ENCODE measurements at places on chromosomes 12 and 14. TPM values are rescaled to one million over a fixed set of nuclear protein-coding genes. Genes with fewer than 3 reads are reported as not detected.

Gene CYP46A1
- 0.19 TPM for total RNA-seq

Gene SLCO1B1
- total RNA-seq = not detected

Gene SLC17A8
- total RNA-seq = not detected

Gene TEX22
- 2.4 TPM for total RNA-seq

Gene CALM1
- 530 TPM for total RNA-seq

Gene IL22
- 1.3 TPM for total RNA-seq

Gene RNASE1
- not detected for total RNA-seq

Gene SYT1
- not detected for total RNA-seq

Gene MIP
- not detected for total RNA-seq

Gene SRRM4
- not detected for total RNA-seq

Gene STXBP6
- total RNA-seq = 0.34 TPM

Gene FOS
- 4.3 TPM for total RNA-seq

Gene KCNA1
- total RNA-seq = not detected

Gene PDE3A
- not detected for total RNA-seq

Gene RASSF3
- total RNA-seq = 47.8 TPM

Gene KRT3
- total RNA-seq = not detected

Gene CCDC38
- total RNA-seq = 0.31 TPM

Gene ZNF664
- total RNA-seq = 74.6 TPM

Gene NABP2
- 103 TPM for total RNA-seq

Gene LBHD2
- not detected for total RNA-seq

Gene AQP6
- total RNA-seq = not detected

All from activated CD8-positive, alpha-beta memory T cell treated with anti-CD3 and anti-CD28 coated beads for 36 hours (primary cell).